ENCODE measurements at places on chromosomes 11 and 22. TPM values are rescaled to one million over a fixed set of nuclear protein-coding genes. Genes with fewer than 3 reads are reported as not detected.

The RAB38 gene
- total RNA-seq: 1.8 TPM

The SLC35F2 gene
- total RNA-seq: 36.4 TPM

The APOL4 gene
- 1.8 TPM for total RNA-seq

The APOBEC3B gene
- total RNA-seq: 3.9 TPM

The LRRC32 gene
- total RNA-seq: 36.7 TPM
